NCI-H1694 (cell line): ENCODE measurements at places on chromosomes 13 and 19.

DNA sequence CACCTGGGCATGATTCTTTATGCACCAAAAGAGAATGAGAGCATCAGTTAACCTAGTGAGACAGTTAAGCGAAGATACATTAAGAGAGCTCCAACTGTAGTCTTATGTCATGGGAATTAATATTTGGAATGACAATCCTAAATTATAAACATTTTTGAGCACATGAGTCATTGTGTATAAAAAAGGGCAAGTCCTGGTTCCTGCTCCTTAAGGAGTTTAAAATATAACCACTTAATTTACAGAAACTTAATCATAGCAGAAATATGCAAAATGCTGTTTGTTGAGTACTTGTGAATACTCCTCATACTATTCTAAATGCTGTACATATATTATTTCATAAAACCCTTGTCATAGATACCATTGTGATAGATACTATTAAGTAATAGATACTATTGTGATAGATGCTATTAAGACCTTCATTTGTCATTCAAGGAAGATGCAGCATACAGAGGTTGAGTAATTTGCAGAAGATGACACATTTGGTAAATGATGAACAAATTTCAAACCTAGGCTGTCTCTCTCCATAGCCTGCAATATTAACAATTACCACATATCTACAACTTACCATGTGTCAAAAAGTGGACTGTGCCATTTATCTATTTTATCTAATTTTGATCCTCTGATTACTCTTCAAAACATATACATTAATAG is 301.0 kb downstream of the TBC1D4 start:
- no peak for DNase-seq

DNA sequence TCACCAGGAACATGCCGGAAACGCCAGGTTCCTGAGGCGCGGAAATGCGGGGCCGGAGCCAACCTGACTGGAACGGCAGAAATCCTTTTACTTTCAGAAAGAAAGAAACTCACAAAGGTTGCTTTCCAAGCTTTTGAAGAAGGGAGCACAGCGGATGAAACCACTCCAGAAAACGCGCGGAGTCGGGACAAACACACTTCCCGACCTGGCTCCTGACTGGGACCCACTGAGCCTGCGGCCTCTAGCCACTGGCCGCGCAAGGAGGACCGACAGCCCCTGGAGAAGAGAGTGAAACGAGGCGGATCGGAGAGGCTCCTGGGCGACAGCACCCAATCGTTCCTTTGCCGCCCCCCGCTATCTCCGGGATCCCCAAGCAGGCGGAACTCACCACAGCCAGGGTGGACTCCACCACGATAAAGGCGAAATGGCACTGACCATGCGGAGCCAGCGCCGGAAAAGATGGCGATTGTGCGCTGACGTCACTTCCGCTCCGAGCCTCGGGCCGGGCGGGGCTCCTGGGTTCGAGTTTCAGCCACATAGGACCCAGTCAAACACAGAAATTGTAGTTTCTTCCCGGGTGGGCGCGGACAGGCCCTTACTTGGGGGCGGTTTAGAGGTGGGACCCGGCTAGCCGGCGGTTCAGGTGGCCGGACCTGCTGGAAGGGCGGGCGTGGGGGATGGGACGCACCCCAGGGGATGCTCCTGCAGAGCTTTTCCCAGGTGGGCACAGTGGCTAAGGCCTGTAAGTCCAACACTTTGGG is at the start of gene ZNF121:
TSS of gene ZNF121 (minus strand) at position 432 of the 761 bp plus-strand sequence. CDS start 16,407 bp downstream, outside the sequence.
- peak; percentile 70 for DNase-seq

DNA sequence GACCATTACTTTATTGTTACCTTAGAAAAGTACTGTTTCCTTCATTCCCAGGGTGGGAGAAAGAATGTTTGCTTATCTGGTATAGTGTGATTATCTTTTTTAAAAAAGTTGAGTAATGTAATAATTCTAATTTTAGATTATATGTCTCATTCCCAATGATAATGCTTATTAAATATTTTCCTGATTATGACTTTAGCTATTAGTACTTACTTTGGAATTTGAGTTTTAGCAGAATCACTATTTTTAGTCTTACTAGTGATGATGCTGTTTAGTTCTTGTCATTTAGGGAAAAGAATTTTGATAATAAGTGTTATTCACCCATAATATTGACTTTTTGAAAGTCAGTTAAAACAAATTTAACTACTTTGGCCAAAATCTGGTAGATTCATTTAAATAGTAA is 95.2 kb downstream of the FRY start:
- no peak for DNase-seq

DNA sequence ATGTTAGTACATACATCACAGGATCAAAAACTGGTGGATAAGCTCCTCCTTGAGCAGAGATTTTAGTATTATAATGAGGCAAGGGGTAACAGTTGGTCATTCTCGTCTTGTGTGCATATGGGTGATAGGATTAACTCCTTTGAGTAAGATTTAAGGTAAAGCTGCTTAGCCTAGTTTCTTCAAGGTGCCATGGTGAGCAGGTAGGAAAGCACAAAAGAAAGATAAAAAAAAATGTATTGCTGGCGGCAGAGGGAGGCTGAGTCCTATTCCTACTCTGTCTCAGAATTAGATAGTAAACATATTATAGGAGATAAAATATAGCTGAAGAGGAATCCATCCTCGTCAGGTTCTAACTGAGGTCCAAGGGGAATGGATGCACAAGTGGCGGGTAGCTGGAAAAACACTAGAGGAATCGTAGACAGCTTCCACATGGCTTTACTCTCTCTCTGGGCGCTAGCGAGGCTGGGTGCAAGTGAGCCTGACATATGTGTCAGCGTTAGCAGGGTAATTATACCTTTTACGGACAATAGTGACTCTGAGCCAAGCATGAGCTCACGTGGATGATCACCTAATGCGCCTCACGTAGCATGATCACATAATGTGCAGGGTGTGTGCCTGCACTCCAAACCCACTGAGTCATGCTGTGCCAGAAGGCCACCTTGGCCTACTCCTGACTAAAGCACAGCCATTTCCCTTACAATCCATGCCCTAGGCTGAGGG is 734.3 kb upstream of the MIR17HG start:
- no peak for DNase-seq

DNA sequence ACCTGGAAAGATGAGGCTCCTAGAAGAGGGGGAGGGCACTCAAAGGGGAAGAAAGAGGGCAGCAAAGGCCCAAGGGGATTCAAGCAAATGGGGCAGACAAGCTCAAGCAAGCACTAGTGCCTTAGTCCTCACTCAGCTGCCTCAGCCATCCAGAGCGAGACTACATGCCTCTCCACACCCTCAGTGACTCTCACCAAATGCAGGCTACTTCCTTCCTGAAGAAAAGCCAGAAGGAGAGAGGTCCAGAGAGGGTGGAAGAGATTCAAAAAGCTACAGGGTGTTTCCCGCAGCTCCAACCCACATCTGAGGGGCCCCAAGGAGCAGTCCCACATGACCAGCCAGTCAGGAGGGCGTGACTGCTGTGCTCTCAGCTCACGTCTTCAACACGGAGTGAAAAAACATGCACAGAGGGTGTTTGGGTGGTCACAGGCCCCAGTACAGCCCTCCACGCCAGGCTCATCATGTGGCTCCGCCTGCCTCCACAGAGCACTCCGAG is 40.5 kb downstream of the MIPEP start:
- no peak for DNase-seq

- no peak for DNase-seq
These were observed 6.6 kb upstream of the LGALS4 start for GRCh38 chr19:38819231-38819920.
